ENCODE measurements at places on chromosomes 6 and 20.

GRCh38 chr6:14861491-14861943 is 384.4 kb upstream of the JARID2 start:
- DNase-seq: no peak

DNA sequence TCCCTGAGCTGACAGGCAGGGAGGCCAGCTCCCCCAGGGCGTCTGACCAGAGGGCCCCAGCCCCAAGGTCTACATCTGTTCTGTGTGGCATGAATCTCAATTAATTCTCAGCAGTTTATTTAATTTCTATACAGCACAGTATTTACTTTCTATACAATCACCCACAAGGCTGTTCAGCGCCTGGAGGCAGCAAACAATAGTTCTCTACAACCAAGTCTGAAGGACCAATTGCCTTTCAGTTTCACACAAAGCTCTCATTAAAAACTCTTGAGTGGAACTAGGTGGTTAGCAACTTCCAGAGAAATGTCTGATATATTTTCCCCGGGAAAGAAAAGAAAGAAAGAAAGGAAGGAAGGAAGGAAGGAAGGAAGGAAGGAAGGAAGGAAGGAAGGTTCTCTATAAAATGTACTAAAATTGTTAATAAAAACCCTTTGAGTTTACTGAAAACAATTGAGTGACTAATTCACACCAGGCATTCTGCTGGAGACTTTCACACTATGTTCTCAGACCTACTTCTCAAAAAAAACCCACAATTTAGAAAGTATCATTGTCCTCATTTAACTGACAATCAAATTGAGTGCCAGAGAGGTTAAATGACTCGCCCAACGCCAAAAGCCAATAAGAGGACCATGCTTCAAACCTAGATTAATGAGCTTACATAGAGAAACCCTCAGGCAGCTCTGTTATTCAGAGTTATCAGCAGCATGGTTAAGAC is 62.5 kb downstream of the METTL24 start:
- no peak for DNase-seq

GRCh38 chr6:156585859-156586258 is 191.3 kb upstream of the ARID1B start:
- no peak for DNase-seq

GRCh38 chr6:31356216-31356945 is 598 bp downstream of the HLA-B start:
- no peak for DNase-seq

DNA sequence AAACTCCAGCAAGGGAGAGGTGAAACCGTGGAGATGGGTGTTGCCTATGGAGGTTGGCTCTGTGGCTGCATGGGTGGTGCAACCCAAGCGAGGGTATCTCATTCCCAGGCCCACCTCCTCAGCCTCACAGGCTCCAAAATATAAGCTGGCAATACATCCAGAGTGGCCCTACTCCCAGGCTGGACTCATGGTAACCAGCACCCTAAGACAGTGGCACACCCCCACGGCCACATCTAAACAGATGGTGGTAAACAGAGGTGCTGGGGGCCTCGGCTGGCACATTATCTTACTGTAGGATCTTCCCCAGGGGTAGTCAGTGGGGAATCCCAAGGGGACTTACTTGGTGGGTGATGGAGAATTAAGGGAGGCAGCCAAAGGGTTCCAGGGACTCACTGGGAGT is 33.7 kb upstream of the CCND3 start:
- no peak for DNase-seq

DNA sequence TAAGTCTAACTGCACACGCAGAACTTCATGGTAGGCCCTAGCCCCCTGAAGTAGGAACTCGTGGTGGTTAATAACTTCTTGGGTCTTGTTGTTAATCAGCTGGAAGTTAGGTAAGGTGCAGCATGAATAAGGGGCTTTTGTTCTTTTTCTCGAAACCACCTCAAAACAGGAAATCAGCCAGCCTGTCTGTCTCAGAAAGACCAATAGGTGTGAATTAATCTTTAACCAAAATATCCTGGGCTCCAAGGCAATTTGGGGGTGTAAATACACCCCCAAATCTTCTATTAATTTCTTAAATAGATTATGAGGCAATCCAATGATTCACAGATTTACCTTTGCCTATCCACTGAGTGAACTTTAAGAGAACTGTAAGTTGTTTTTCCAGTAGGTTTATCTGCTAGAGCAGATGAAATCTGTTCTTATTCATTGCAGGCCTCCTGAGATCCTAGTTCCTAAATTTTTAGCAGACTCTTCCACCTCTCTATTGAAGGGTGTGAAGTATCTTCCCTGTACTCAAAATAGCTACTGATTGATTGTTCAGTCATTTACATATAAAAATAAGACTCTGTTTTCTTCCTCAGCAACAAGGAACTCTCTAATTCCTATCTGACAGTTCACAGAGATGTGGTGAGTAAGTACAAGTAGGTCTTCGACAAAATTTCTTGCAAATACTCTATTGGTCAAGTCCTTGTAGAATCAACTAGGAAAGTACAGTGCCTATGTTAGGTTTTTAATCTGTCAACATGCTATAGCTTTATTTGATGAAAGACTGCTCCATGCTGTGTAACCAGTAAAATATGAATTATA is 427.1 kb upstream of the NOX3 start:
- DNase-seq: no peak

DNA sequence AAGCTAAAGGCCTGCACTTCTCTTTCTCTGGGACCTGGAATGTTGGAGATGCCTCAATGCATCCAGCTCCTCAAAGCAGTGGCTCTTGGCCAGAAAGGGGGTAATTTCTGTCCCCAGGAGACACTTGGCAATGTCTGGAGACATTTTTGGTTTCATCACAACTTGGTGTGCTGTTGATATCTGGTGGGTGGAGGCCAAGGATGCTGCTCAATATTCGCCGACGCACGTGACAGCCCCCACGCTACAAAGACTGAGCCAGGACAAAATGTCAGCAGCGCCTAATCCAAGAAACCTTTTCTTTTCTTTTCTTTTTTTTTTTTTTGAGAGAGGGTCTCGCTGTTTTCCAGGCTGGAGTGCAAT is 79.8 kb downstream of the SULF2 start:
- no peak for DNase-seq

GRCh38 chr6:53246924-53247323 is 98.3 kb upstream of the GCM1 start:
- DNase-seq: no peak

DNA sequence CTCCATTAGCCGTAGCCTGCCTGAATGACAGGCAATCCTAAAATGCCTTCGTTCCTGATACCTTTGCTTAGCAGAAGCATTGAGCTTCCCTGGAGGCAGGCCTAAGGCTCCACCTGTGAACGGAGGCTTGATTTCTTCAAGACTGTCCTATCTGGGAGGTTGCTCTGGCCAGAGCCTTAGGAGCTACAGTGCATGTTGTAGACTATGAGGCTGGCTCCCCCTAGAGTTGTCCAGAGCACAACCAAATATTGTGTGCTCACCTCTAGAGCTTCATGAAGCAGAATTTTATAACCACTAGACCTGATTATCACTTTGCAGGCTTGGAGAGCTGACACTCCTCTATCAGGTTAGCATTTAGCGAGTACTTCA is 217.8 kb downstream of the MAFB start:
- DNase-seq: no peak

- no peak for DNase-seq
Observed at GRCh38 chr20:63115651-63116411, 100.1 kb downstream of the YTHDF1 start.

DNA sequence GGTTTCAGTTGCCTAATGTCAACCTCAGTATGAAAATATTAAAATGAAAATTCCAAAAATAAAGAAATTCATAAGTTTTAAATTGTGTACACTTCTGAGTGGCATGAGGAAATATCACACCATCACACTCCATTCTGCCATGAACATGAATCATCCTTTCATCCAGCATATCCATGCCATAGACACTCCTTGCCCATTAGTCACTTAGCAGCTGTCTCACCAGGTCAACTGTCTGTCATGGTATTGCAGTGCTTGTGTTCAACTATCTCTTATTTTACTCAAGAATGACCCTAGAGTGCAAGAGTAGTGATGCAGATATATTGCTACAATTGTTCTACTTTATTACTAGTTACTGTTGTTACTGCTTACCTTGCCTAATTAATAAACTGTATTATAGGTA is 712.4 kb downstream of the EPHA7 start:
- no peak for DNase-seq

DNA sequence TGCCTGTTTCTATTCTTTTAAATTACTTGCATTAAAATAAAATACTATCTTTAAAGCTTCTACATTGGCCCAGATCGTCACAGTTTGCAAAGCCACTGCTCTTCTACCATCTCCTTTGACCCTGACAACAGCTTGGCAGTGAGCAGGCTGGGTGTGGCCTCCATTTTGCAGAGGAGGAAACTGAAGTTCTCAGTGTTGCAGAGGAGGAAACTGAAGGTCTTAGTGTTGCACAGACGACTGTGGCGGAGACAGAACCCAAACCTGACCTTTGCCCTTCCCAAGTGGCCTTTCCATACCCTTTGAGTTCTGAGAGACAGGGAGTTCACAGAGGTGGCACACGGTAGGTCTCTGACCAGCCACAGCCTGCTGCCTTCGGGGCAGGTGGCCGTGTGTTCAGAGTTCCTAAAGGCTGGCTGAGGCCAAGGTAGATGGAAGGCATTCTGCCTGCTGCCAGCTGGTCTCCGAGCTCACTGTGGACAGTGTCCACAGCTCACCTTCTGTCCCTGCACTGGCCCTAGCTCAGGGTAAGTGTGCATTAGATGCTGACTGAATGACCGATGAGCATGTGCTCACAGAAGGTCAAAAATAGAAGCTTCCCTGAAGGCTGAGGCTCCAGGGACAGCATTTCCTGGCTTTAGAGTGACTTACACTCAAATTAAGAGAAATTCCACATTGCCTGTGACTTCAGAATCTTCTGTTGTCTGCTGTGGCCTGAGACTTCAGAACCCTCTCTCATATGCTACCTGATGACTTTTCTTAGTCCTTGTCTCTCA is 113.5 kb upstream of the SLC24A3 start:
- DNase-seq: no peak

GRCh38 chr20:64065974-64066343 is 3.0 kb downstream of the TCEA2 start:
- DNase-seq: peak; percentile 52

DNA sequence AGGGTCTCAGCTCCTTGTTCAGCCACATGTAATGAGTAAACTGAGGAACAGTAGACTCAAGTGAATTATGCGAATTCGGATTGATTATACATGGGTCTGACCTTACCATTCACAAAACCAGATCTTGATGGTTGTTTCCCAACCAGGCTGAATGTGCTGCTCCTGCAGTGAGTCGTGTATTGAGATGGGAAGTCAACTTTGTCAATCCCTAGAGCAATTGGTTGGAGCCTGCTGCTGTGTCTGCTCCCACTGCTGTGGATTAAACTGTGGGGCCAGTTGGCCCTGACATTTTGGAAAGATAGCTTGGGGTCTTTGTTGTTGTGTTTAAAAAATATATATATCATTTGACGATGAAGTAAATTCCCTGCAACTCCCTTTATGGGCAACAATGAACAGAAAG is 23.9 kb downstream of the FAM50B start:
- DNase-seq: no peak

- DNase-seq: no peak
Observed at GRCh38 chr20:44583157-44583556, 778 bp downstream of the PKIG start.

- DNase-seq: no peak
Observed at GRCh38 chr6:163260111-163260895, 154.2 kb upstream of the QKI start.

DNA sequence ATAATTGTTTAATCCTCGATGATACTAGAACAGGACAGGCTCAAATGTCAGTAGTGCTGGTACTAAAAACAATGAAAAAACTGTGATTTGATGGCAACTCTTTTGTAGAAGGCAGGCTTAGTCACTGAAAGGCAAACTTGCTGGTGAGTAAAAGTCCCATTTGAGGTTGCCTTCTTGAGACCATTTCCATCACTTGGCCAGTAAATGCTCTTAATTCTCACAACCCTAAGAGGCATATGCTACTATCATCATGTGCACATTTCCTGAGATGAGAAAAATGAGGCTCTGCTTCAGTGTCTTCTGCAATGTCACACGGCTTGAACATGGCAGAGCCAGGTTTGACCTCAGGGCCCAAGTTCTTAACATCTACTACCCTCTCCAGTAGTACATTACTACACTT is 9.9 kb downstream of the AKIRIN2 start:
- no peak for DNase-seq

GRCh38 chr20:63686492-63687321 is 9.7 kb upstream of the TNFRSF6B start:
- DNase-seq: no peak

- no peak for DNase-seq
Observed at GRCh38 chr6:75081921-75082320, 123.9 kb downstream of the COL12A1 start.

DNA sequence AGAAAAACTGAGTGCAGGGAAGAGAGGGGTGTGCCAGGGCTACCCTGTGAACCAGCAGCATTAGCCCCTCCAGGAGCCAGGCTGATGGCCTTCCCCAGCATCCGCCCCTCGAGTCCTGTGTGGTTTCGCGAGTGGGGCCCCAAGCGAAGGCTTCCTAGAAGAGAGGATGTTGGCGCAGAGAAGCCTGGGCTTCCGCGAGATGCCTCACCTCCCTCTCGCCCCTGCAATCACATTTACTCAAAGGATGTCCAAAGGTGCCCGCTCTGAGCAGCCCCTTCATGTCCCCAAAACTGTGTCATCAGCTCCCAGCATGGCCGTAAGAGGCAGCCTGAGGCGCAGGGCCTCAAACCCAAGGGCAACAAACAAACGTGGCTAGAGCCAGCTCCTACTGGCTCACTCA is 111.7 kb downstream of the PREX1 start:
- DNase-seq: no peak

DNA sequence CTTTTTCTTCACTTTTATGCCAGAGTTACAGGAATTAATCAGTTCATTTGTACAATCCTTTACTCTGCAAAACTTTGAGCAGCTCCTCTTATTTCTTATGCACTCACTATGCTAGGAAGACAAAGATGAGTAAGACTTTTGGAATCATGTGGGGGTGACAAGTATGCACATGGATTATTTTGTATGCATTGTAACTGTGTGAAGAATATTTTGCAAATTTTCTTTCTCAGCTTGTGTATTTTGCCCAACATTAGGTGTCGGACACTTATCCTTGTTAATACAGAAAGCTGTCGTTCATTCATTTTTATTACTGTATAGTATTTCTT is 88.6 kb downstream of the PPP1R14C start:
- DNase-seq: no peak

DNA sequence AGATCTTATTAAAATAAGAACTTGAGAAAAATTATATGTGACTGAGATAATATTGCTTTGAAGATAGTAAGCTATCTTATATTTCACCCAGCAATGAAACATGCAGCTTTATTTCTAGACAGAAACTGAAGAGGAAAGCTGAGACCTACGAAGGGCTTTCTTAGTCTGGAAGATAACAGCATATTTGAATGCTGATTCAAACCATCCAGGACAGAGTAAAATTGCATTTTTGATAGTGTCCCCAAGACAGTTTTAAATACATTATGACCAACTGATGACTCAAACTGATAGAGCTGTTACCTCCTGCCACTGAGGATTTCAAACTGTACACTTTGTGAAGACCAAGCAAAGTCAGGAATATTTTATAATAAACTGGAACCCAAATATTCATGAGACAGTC is 409.6 kb downstream of the GRIK2 start:
- peak; percentile 43 for DNase-seq
